ENCODE measurements at places on chromosomes 7 and 10.

DNA sequence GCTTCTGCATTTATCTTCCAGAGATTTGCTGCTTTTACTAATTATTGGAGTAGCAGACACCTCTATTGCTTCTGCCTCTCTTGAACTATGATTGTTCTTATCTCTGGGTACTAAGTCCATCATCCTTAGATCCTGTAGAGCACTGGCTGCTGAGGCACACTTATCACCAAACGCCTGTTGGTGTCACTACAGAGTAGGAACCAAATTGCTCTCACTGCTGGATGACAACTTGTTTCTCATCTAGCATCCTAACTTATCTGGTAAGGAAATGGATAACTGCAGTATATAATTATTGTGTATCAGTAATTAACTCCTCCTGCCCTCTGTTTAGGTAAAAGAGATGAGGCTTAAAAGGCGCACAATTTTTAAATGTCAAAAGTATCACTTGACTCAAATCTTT, 1059.4 kb downstream of the NRG3 start:
- DNase-seq = no peak

- no peak for DNase-seq
Observed at GRCh38 chr7:44072364-44073231, 7.2 kb upstream of the PGAM2 start.

DNA sequence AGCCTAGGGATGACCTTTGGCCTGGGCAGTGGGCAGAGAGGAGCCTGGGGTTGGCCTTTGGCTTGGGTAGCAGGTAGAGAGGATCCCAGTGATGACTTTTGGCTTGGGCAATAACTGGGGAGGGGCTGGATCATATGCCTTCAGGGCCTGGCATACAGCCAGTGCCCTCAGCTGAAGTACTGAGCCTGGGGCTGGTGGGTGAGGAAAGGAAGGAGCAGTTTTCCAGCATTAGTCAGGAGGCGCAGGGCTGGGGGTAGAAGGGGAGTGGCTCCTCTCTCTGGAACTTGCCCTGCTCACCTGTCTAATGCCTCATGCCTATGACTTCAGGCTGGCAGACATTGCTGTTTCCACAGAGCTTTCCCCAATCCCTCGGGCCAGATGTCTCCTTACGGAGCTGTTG, 15.2 kb upstream of the COMTD1 start:
- no peak for DNase-seq

GRCh38 chr10:118237930-118238329, 104.2 kb downstream of the FAM204A start:
- DNase-seq = no peak

GRCh38 chr7:106768324-106768751, 96.7 kb upstream of the PIK3CG start:
- DNase-seq = no peak

DNA sequence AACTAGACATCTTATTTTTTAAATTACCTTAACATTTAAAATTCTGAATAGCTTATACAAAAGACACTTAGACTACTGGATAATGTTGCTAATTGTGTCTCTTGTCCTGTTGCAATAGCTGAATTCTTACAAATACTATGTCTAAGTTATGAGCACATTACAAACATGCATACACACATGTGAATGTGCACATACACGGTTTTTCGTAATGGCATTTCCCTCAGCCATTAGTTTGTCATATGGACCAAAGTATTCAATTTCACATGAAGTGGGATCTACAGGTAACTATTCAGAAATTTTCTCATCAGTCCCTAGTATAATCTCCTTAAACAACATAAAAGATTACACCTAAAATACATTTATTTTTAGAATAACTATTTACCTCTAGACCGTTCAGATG, 178.6 kb upstream of the BET1 start:
- no peak for DNase-seq

GRCh38 chr7:45435846-45436245, 138.3 kb upstream of the ADCY1 start:
- no peak for DNase-seq

DNA sequence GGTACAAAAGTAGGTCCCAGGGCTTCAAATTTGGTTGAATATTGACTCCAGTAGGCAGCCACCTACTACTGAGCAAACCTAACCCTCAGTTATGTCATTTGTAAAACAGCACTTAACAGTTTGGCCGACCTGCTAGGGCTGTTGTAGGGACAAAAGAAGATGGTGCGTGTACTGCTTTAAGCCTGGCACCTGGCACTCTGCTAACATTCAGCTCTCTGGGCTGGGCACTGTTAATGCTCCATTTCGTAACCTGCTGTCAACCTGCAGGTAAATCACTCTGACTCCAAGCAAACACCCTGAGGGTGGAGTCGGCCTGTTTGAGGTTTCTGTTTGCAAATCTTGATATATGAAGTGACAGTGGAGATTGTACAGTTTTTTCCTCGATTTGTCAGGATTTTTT, 7.2 kb downstream of the ZKSCAN1 start:
- DNase-seq = no peak

DNA sequence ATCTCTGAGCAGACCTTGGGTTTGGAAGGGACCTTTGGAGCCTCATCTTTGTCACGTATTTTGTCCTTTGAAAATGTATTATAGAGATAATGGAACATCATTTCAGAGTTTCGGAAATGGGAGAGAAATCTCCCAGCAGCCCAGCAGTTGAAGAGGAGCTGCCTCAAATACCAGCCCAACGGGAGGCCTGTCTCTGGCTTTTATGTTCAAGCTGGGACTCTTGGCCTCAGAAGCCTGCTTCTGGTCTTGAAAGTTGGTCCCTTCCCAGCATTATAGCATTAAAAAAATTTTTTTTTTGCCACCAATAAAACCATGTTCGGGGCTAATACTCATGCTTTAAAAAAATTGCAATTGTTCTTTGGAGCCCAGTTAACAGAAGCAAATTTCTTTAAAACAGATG, 73.4 kb upstream of the CTBP2 start:
- DNase-seq = no peak

- DNase-seq = no peak
Observed at GRCh38 chr7:152178405-152179058, 153.1 kb downstream of the GALNT11 start.

DNA sequence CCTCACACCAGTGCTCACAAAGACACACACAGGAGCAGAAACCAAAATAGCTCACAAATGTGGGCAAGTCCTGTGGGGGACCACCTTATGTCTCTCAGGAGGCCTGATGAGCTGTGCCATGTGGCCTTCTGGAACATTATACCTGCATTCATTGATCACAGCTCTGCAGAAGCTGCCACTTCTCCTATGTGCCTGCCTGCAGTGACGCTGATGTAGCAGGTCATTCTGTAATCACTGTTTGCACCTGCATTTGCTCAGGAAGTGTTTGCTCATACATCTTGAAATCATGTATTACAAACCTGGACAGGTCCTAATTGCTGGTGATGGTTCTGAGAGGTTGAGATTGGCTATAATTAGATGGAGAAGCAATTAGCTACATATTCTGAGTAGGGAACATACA, 310.2 kb downstream of the AUTS2 start:
- DNase-seq = no peak

GRCh38 chr10:62163024-62163423, 105.6 kb downstream of the RTKN2 start:
- no peak for DNase-seq

- DNase-seq = no peak
Observed at GRCh38 chr10:33160151-33160550, 174.3 kb downstream of the NRP1 start.

DNA sequence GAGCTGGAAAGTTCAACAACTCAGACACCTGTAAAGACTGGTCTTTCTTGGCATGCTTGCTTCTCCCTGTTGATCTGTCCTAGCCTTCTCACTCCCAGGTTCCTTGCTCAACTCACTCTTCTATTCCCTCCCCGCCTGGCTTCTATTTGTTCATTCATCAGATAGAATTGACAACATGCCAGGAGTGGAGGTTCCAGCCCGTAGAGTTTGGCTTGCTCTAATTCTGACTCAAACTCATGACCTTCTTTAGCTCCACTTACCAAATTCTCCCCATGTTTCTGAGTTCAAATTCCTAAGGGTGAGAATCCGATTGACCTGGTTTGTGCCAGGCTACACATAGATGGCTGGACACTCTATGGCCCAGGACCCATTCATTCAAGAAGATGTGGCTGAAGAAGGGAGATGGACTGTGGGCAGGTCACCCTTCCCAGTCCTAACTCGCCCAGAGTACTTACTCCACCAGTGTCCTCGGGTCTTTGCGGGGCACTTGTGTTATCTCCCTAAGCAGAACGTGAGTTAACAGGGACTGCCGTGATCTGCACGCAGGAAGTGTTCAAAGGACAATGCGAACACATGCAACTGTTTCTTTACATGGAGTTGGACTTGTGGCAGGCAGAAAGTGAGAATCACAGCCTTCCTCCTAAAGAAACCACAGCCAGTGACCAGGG, 4.0 kb upstream of the TMEM236 start:
- DNase-seq = no peak

DNA sequence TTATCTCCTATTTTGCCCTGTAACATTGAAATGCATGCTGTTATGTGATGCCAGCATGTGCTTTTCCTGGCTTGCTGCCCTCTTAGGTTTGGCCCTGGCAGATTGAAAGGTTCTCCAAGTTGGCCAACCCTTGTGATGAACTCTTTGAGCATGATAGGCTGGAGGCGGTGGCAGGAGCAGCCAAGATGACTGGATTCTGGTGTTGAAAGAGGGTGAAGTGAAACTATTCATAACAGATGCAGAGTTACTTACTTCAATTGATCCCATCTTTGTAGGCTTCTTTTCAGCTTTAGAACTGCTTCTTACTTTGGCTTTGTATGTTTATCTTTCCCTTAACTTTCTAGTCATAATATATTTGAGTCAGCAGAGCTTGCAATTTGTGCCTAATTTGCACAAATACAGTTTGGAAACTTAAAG, 57.6 kb downstream of the BICC1 start:
- DNase-seq = no peak

DNA sequence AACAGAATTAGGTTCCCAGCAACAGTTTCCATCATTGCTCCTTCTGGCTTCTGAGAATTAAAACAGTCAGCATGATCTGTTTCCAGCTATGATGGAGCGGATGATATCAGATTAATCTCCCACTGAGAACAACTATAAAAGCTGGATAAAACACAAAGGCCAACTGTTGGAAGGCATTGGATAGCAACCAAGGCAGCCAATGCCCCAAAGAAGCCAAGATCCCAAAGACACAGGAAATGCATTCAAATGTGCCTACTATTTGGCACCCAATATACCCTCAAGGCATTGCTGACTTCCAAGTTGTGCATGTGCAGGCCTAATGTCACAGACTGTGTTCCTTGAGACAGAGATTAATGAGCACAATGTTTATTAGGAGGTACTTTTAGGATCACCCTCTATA, 259.3 kb downstream of the ARHGAP12 start:
- no peak for DNase-seq

Measured in activated T-helper 9 cell treated with anti-CD3 and anti-CD28 coated beads, Interleukin-2, amount 50 U/mL, for 16 hours (primary cell).